Hematopoietic multipotent progenitor cell treated with erythropoietin and hydrocortisone succinate and interleukin-3 and kit ligand, for 17 days (in vitro differentiated cells): ENCODE measurements at places on chromosomes 12 and 14.

DNA sequence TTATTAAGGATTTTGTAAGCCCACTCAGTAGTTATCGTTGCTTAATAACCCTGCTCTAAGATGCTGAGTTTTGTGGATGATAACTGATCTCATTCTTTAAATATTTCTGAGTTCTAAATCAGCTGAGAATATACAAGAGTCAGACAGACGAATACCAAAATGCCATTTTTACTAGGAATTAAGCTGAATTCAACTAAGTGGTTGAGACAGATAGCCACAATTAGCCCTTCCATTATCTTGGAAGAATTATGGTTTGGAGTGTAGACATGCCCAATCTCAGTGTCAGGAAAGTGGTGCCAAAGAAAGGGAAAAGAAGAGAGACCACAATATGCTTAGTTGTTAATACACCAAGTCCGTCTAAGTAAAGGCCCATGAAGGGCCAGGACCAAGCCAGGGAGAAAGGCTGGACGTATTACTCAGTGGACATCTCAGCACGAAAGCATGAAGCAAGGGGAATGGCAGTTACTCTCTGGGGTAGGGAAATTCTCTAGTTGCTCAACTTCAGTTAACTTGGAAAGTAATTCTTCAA is 58.6 kb downstream of the KCNA5 start:
- DNase-seq = no peak

GRCh38 chr14:98633380-98633779 is 638.6 kb downstream of the BCL11B start:
- no peak for DNase-seq

- DNase-seq = no peak
Observed at GRCh38 chr14:65156568-65157366, 54.5 kb upstream of the MAX start.

DNA sequence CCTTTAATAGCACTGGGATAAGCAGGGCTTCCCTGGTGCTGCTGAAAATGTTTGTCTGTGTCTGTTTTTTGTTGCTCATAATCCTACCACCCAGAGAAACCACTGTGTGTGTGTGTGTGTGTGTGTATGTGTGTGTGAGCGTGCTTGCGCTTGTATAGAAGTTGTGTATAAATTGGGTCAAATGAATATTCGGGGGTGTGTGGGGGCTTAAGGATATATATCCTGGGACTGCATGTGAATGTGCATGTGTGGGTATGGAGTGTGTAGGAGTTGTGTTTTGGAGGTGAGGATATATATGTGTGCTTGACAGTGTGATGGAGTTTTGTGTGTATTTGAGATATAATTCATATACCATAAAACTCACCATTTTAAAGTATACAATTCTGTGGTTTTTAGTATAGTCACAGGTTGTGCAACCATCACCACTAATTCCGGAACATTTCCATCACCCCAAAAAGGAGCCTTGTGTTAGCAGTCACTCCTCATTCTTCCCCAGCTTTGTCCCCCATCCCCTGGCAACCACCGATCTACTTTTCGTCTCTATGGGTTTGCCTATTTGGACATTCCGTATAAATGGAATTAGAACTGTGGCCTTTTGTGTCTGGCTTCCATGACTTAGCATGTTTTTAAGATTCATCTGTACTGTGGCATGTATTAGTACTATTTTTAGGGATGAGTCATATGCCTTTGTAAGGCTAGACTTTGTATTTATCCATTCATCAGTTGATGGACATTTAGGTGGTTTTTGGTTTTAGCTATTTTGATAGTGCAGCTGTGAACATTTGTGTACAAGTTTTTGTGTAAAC is 25.6 kb downstream of the TCTN1 start:
- DNase-seq = no peak

GRCh38 chr14:102991376-102991775 is 66.0 kb downstream of the CDC42BPB start:
- DNase-seq = no peak

DNA sequence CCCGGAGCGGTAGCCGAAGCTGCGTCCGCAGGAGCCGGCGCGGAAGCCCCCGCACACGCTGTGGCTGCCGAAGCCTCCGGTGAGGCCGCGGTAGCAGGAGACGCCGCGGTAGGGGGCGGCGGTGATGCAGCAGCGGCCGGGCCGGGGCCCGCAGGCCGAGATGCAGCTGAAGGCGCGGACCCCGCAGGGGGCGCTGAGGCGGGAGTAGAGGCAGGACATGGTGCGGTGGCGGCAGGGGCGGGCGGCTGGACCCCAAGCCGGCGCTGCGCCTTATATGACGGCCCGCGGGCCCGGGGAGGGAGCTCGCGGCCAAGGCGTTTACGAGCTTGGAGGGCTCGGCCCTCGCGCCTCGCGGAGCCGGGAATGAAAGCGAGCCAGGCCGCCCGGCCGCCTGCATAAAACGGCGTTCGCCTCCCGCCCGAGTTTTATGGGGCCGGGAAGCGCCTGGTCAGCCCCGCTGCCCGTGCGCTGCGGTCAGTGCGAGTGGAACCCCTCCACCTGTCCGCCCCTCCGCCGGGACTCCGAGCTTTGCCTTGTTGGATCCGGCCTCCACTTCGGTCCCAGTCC is 16.0 kb upstream of the KRT86 start:
- DNase-seq = no peak

GRCh38 chr12:29286081-29286790 is 94.7 kb downstream of the ERGIC2 start:
- no peak for DNase-seq

DNA sequence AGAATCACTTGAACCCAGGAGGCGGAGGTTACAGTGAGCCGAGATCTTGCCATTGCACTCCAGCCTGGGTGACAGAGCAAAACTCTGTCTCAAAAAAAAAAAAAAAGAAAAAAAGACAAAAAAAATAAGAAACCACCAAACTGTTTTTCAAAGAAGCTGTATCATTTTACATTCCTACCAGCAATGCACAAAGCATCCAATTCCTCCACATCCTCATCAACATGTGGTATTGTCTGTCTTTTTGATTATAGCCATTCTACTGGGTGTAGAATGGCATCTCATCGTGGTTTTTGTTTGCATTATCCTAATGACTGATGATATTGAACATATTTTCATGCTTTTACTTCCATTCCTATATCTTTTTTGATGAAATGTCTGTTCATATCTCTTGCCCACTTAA is 36.2 kb upstream of the GNG2 start:
- DNase-seq = no peak

- DNase-seq = no peak
Observed at GRCh38 chr12:56487448-56488040, 417 bp downstream of the GLS2 start.

DNA sequence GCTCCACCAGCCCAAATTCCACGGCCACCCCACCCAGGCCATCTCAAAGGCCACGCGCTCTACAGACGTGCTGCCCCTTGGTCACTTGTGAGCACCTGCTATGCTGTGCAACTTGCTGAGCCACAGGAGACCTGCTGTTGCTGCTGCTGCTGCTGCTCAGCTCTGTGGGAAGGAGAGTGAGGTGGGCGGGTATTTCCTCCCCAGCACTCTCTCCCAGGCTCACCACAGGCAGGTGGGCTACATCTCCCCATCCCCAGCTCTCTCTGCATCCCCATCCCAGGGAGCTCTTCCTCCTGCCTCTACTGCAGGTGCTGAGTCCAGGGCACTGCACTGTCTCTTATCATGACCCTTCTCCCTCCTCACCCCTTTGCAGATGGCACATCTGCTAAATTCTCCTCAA is 306.9 kb downstream of the BCL11B start:
- no peak for DNase-seq

DNA sequence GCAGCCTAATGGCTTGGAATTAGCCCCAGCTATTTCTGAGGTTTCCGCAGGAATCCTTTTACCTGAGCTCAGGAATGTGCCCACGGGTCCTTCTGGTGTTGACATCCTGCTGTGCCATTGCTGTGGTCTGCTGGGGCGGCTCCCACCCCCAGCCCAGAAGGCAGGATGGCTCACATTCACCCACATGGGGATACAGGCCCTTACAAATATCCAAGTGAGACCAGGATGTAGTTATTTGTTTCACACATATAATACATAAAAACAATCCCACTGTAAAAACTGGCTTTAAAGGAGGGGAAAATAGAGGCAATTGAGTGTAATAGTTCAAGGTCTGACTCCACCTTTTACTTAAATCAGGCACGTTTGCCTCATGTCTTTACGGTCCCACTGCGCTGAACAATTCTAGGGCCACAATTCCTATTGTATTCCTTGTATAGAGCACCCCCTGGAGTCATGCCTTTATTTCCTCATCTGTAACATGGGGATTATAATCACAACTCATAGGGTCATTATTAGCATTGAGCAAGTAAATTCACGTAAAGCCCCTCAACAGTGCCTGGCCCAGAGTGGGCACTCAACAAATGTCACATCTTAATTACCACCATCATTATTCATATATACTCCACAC is 57.2 kb upstream of the FICD start:
- DNase-seq = no peak

DNA sequence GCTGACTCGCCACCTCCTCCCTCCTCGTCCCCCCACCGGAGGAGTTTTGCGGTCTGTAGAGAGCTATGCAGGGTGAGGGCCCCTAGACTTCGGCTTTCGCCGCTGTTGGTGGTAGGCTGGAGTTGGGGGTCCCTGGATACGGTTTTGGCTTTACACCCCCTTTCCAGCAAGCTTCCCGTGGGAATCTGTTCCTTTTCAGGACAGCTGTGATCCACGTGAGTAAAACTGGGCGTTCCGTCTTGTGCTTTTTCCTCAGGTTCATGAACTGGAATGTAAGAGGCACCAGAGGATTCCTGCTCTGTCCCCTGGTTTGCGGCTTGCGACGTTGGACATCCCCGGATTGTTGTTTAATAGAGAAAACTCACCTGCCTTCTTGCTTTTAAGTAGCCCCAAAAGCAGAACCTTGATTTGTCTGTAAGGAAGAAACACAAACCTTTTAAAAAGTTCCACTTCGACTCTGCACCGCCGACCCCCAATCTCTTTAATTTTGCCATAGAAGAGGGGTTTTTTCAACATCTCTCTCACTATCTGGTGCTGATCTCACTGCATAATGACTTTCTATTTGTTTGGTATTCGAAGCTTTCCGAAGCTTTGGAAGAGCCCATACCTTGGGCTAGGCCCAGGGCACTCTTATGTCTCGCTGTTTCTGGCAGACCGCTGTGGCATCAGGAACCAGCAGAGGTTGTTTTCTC is 490 bp downstream of the PRORP start:
- DNase-seq = peak; percentile 18

GRCh38 chr12:3416159-3416558 is 74.8 kb upstream of the PRMT8 start:
- DNase-seq = no peak
